ENCODE measurements at places on chromosomes 11 and 22.

- no peak for DNase-seq
Measured at GRCh38 chr11:66889960-66890359, 33.1 kb downstream of the LRFN4 start.

GRCh38 chr11:93986716-93987115, 34.4 kb upstream of the HEPHL1 start:
- no peak for DNase-seq

GRCh38 chr11:34358258-34358727, 483 bp upstream of the ABTB2 start:
- no peak for DNase-seq

- DNase-seq: no peak
Measured at GRCh38 chr11:15198284-15198683, 83.6 kb downstream of the INSC start.

- no peak for DNase-seq
Measured at GRCh38 chr11:100766764-100767163, 79.7 kb downstream of the ARHGAP42 start.

DNA sequence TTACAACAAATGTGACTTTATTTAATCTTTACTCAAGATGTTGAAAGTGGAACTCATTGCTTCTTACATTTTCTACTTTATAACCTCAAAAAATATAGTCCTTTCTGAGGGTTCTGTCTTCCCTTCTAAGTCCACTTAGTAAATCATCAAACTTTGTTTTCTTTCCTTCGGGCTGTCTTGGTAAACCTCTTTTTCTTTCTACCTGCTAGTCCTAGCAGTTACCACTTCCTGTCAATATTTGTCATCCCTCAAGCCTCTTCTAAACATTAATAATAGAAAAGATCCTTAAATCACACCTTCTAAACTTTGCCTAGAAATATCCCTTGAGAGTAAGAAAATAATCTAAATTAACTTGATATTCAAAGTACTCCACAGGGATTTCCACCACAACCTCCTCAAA, 580.4 kb downstream of the CNTN5 start:
- no peak for DNase-seq

- no peak for DNase-seq
Measured at GRCh38 chr11:124736736-124737135, 3.0 kb upstream of the NRGN start.

- no peak for DNase-seq
Measured at GRCh38 chr11:20353829-20354434, 9.6 kb upstream of the HTATIP2 start.

- DNase-seq: no peak
Measured at GRCh38 chr11:92594251-92594650, 369.6 kb downstream of the FAT3 start.

DNA sequence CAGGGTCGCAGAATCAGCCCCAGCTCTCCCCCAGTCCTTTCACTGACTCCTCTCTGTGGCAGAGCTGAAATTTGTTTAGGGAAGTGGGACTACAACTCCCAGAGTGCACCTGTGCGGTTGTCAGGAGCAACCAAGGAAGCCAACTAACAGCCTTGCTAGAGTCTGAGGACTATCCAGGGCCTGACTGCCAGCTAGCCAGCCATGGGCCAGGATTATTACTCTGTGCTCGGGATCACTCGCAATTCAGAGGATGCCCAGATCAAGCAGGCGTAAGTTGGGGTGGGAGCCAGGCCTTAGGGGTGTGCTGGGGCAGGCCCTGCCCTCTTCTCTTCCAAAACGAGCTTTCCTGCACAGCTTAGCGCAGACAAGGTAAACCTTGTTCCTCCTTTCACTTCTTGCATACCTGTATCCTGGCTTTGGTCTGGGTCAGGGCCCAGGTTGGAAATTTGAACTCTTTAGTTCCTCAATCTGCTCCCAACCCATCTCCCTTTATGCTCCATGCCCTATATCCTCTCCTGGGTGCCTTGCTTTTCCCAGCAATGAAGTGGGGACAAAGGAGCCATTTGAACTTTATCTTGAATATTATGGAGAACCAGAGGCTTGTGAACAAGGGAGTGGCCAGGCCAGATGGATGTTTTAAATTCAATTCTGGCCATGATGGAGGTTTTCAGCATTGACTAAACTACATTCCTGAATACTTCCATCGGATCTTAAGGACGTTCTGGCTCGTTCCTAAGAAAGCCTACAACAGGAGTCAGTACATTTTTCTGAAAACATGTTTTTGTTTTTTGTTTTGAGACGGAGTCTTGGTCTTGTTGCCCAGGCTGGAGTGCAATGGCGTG, at the start of gene DNAJB13:
TSS of gene DNAJB13 (plus strand) at position 158 of the 842 bp plus-strand sequence. CDS start at position 202, 44 bp downstream.
- no peak for DNase-seq

DNA sequence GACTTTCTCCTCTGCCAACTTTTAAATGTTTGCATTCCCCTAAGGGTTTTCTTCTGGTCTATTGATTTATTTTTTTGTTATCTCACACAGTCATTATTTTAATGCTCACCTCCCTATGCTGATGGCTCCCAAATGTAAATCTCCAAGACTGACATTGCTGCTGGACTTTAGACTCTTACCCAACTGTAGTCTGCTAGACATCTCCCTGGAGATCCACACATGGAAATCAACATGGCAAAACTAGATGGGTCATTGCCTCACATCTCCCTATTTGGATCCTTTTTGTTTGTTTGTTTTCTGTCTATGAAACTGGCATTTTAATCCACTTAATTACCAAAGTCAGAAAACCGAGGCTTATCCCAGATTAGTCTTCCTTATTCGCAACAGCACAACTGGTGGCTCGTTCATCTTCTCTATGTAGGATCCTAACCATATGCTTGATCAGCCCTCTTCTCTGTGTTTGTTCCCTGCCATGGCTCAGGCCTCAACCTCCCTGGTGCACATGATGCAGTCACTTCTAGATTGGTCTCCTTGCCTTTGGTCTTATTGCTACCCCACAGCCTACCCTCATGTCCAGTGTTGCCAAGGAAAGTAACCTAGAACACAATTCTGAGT, 37.3 kb downstream of the SC5D start:
- no peak for DNase-seq

DNA sequence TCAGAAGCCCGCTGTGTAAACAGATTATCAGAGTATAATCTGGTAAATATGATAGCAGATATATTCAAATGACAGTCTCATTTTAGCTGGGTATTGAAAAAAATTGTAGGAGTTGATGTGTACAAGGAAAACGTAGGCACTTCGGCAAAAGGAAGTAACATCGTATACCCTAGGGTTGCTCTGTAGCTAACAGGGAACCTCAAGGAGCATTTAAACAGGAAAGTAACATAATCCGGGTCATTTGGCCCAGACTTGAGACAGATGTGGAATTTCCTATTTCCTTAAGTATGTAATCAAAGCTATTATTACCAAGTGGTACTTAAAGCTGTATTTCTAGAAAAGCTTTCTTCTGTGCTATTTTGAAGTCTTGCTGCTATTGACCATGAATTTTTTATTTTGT, 215.6 kb downstream of the DDX10 start:
- DNase-seq: no peak

DNA sequence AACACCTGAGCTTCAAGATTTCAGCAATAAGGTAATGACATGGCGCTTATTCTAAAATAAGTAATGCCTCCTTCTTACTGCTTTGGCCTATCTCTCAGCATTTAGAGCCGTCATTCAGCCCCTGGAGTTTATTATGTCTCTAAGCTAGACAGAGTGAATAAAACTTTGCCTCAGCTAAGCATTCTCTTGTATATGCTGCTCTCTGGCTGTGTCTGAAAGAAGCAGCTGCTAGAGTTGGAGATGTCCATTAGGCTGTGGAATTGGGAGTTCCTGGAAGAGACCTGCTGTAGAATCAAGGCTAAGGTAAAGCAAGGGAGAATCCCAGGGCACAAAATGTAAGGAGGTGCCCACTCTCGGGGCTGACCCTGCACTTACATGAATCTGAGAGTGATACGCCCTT, 35.5 kb upstream of the TTC12 start:
- no peak for DNase-seq

GRCh38 chr22:23012081-23012622, 58.2 kb upstream of the GNAZ start:
- DNase-seq: peak; percentile 34

DNA sequence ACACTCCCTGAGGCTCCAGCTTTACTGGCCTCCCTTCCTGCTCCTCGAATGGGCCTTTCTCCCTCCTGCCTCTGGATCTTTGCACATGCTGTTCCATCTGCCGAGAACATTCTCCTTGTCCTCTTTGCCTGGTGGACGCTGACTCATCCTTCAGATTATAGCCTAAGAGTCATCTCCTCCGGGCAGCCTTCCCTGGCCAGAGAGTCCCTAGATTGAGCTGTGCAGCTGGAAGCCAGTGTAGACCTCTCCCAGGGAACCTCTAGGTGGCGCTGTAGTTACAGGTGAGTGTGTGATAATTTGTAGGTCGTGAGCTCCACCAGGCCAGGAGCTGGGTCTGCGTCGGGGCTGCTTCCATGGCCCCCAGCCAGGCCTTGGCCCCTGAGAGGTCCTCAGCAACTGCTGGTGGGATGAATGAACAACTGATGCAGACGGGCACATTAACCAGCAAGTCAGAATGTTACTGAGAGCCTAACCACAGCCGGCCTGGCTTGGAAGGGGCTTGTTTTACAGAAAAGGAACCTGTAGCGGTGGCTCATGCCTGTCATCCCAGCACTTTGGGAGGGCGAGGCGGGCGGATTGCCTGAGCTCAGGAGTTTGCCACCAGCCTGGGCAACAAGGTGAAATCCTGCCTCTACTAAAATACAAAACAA, 8.7 kb downstream of the PNPLA5 start:
- no peak for DNase-seq

- DNase-seq: no peak
Measured at GRCh38 chr11:34311126-34311525, 46.7 kb downstream of the ABTB2 start.

DNA sequence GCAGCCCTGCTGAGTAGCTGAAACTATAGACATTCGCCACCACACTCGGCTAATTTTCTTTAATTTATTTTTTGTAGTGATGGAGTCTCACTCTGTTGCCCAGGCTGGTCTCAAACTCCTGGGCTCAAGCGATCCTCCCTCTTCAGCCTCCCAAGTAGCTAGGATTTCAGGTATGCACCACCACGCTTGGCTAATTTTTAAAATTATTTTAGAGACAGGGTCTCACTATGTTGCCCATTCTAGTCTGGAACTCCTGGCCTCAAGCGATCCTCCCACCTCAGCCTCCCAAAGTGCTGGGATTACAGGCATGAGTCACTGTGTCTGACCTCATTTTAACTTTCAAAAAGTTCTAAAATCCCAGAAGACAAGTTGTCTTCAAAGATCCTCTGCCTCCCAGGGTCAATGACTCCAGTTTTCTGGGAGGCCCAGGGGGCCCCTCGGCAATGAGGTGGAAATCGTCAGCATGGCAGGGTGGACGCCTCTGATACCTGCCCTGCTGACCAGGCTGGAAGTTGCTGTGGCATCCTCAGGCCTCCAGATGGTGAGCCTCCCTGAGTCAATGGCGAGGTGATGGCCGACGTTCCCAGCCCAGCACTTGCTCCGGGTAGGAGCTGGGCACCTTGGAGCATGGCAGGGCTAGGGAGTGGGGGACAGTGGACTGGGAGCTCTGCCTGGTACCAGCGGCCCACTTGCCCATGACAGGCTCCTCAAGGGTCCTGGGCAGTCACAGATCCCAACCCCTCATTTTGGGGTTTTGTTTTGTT, 31.1 kb downstream of the RPL3 start:
- no peak for DNase-seq

GRCh38 chr11:76935042-76935441, 74.3 kb downstream of the ACER3 start:
- no peak for DNase-seq

DNA sequence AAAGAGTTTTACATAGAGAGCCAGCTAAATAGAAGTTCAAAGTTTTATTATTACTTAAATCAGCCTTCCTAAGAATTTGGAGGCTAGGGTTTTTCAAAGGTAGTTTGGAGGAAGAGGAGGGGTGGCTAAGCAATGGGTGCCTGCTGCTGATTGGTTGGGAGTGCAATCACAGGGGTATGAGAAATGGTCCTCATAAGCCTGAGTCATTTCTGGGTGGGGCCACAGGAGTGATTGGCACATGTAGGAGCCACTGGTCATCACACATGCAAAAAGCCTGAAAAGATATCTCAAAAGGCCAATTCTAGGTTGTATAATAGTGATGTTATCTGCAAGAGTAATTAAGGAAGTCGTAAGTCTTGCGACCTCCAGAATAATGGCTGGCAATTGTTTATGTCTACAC, 12.9 kb downstream of the OR51L1 start:
- DNase-seq: no peak

- DNase-seq: no peak
Measured at GRCh38 chr11:92820860-92821259, 148.6 kb upstream of the MTNR1B start.

- DNase-seq: no peak
Measured at GRCh38 chr11:32641361-32641760, 57.7 kb downstream of the EIF3M start.

DNA sequence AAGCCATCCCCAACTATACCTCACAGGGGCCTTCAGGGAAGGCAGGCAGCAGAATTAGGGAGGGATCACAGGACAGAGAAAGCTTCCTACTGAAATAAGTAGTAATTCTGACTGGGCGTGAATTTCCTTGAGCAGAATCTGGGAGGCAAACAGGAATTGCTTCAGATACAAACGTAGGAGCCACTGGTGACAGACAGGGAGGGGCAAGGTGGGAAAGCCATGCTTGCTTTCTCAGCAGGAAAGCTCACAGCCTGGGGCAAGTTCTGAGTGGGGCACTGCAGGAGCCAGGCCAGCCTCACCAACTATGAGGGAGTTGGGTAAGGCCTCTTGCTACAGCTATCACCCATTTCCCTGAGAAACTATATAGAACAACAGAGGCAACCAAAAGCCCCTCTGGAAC, 43.6 kb downstream of the ARHGAP32 start:
- DNase-seq: no peak

DNA sequence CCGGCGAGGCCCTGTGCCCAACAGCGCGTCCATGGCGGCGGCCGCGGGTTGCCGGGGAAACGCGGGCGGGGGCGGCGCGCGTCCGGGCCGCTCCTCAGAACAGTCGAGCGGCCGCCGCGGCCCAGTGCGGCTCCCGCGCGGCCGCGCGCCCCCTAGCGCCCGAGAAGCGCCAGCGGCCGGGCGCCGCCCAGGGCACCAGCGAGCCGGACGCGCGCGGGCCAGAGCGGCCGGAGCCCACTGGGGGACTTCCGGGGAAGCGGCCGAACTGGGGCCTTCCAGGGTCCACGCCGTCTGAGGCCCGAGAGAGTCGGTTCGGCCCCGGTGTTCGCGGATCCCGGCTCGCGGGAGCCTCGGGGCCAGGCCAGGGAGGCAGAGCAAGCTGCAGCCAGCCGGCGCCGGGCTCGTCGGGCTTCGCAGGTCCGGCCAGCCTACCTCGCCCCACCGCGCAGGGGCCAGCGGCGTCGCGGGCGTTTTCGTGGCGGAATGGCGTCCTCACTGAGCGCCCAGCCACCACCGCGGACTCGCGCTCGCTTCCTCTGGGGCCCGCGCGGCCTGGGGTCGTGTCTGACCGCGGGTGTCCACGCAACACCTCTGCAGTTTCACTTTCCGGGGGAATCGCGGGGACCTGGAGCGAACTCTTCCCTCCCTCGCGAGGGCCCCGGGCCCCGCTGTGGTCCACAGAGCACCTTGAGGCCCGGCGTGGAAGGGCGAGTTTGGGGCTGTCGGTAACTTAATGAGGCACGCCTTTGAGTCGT, at the start of gene DENND6B:
TSS of gene DENND6B (minus strand) at position 57 of the 755 bp plus-strand sequence. CDS start at position 33, 24 bp downstream.
- peak; percentile 25 for DNase-seq
